Daoy (cell line): ENCODE measurements at places on chromosomes 6 and 20. TPM values are rescaled to one million over a fixed set of nuclear protein-coding genes. Genes with fewer than 3 reads are reported as not detected.

DNA sequence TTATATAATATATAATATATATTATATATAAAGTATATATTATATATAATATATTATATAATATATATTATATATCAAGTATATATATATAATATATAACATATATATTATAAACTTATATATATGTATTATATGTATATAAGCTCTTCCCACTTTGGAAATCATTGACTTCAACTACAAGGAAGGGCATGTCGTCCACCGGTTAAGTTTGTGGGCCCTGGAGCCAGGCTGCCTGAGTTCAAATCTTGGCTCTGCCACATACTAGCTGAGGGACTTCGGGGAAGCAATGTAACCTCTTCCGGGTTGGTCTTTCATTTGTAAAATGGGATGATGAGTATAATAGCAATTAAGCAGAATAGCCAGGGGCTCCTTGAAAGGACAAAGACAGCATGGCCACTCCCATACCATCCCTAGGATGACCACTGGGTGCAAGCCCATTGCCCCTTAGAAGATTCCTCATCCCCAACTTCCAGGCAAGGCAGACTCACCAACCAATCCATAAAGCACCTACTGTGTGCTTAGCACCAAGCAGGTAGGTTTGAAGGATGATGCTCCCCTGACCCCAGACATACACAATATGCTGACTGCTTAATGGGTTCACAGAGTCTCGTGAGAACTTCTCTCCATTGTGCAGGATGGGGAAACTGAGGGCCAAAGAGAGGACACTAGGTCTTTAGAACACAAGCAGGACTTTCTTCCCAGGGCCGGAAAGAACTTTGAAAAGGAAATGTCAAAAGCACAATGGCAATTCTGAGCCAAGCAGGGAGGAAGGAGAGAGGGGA is 163.2 kb downstream of the MRPL14 start:
- no peak for DNase-seq

GRCh38 chr6:63307581-63308246 is 12.1 kb downstream of the LGSN start:
- DNase-seq: peak; percentile 39

DNA sequence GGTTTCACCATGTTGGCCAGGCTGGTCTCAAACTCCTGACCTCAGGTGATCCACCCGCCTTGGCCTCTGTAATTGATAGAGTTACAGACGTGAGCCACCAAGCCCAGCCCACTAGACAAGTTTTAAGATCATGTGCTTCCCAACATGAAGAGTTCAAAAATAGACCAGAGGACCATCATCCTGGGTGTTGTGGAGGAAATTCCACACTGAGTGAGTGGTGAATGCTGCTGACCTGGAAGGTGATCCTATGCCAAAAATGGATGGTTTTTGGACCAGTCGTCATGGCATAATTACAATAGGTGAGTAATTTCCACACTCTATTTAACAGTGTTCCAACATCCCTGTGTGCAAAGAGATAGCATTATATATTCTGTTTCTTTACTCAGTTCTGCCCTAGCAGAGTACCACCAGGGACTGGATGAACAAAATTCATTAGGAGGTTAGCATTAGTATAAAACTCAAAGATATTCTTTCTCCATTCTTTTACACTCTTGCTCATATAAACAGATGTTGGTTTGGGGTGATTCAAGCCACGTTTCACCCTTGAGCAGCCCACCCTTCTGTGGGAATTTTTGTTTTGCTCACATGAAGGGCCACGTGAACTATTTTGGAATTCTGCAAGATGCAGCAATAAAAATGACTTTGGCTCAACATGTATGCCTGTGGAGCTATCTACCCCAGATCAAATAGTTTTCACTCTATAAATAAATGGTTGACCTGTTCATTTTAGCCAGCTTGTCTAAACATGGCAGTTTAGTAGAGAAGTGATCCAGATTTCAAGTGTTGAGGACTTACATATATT is 206.2 kb upstream of the TCF21 start:
- DNase-seq: no peak

DNA sequence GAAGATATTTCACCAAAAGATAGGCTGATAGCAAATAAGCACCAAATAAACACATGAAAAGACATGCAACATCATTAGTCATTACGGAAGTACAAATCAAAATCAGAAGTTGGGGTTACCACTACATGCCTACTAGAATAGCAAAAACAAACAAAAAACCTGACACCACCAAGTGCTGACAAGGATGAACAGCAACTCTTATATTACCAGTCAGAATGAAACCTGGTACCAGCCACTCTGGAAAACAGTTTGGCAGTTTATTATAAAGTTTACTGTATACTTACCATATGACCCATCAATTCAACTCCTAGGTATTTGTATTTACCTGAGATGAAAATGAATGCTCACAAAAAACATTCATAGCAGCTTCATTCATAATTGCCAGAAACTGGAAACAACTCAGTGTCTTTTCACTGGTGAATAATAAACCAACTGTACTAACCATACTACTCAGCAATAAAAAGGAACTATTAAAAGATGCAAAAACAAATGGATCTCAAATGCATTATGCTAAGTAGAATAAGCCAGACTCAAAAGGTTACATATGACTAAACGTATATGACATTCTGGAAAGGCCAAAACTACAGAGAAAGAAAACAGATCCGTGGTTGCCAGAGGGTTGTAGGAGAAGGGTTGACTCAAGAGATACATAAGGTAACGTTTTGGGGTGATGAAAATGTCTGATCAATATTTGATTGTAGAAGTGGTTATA is 33.0 kb downstream of the NUP153 start:
- no peak for DNase-seq

GCLC gene
- 40.1 and 55.0 TPM in 2 replicates for total RNA-seq
